ENCODE measurements at places on chromosomes 6 and 20. TPM values are rescaled to one million over a fixed set of nuclear protein-coding genes. Genes with fewer than 3 reads are reported as not detected.

- no peaks in the 10 kb centered on the region for H3K27me3 ChIP-seq
- no peak for DNase-seq
- H3K4me3 ChIP-seq = no peak overlapping the region
- H3K4me1 ChIP-seq = no peaks in the 10 kb centered on the region
- no peaks in the 10 kb centered on the region for H3K36me3 ChIP-seq
Observed at GRCh38 chr6:129981598-129981997, 36.8 kb upstream of the L3MBTL3 start.

DNA sequence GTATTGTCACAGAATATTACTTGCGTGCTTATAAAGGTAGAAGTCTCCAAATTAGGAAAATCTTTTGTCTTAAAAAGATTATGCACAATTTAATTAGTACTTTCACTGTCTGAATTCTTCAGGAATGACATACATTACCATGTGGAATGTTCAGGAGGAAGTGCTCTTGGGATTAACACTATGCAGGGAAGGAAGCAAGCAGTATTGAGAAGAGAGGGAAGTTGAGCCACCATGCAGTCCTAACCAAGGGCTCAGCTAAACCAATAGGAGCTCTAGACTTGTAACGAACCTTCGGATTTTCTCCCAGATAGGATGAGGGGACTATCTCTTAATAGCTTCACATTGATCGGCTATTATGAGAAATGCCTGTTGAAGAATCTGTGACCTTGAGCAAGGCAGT, 918.4 kb upstream of the MANEA start:
- H3K4me1 ChIP-seq = no peaks in the 10 kb centered on the region
- no peaks in the 10 kb centered on the region for H3K27me3 ChIP-seq
- H3K36me3 ChIP-seq = no peaks in the 10 kb centered on the region
- no peak for DNase-seq
- no peak overlapping the region for H3K4me3 ChIP-seq

DNA sequence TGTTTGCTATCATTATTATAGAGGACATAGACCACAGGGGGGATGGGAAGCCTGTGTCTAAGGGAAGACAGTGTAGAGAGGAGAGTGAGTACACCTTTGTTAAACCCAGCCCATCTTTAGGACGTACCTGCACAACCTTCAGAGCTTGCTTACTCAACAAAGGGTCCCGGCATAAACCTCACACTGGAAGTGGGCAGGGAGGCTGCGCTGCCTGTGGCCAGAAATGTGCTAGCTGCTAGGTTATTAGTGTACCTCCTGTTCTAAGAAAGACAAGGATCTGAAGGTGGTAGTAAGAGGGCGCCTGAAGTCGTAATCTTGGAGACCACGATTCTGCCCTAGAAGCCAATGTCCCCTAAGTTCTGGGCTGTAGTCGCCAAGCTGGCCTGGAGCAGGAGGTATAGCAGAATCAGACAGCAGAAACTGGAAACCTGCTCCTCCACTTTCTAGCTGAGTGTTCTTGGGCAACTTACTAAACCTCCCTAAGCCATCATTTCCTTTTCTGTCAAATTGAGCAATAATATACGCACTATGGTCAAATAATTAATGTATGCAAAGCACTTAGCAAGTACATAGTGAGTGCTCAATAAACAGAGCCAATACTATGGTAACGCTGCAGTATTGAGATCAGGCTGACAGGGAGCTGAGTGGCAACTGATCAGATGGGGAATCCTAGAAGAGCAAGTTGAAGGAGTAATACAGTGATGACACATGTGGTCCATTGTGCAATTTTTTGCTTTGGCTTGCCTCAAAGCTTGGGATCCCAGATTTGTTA, 16.8 kb upstream of the AKIRIN2 start:
- DNase-seq = no peak
- H3K4me1 ChIP-seq = peaks cover 22% of the 10 kb centered on the region
- no peak overlapping the region for H3K4me3 ChIP-seq
- no peaks in the 10 kb centered on the region for H3K27me3 ChIP-seq

VNN1 gene
- not detected for total RNA-seq

CALHM5 gene
- 0.10 TPM for total RNA-seq

- H3K36me3 ChIP-seq = peaks cover 4% of the 10 kb centered on the region
- H3K4me3 ChIP-seq = no peak overlapping the region
- H3K27ac ChIP-seq = no peak overlapping the region
- H3K4me1 ChIP-seq = peaks cover 13% of the 10 kb centered on the region
- H3K27me3 ChIP-seq = no peaks in the 10 kb centered on the region
Observed at GRCh38 chr6:20911712-20912111, 377.5 kb downstream of the CDKAL1 start.

Measured in GM23338 (cell line).